ENCODE measurements at places on chromosomes 16 and 17. TPM values are rescaled to one million over a fixed set of nuclear protein-coding genes. Genes with fewer than 3 reads are reported as not detected.

GRCh38 chr16:78483124-78483992, 383.9 kb downstream of the WWOX start:
- DNase-seq: no peak

GRCh38 chr17:16259926-16260325, 42.9 kb downstream of the PIGL start:
- DNase-seq: no peak

- no peak for DNase-seq
These were observed 18.4 kb downstream of the EFCAB5 start for GRCh38 chr17:29959658-29960337.

The SLFN14 gene
- not detected for total RNA-seq

The PPP4C gene
- total RNA-seq: 226 TPM

DNA sequence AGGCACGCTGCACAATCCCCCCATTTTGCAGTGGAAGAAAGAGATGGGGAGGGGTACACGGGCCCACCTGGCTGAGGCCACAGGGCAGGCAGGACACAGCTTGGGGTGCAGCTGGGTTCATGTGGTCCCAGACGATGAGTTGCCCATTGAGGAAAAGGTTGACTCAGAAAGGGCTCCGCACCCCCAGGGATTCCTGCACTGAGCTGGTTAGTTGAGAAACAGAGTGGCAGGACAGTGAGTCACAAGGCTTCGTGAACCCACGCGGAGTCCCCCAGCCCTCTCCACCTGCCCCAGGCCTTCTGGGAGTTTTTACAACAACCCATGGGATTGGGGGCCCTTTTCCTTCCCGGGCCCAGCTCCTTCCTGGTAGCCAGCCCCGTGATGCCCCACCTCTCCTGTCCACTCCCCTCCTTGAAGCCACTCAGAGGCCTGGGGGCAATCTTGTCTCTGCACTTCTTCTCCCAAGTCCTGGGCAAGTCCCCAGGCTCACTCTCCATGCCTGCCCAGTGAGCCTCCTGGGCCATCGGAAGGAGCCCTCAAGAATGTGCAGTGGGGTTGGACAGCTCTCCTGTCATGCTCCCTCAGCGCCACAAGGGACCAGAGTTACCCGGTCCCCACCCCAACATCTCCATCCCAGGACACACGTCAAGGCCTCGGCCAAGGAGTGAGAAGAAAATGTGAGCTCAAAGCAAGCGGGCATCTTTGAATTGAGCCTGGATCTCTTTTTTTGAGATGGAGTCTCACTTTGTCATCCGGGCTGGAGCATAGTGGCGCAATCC, 251.2 kb downstream of the PARN start:
- no peak for DNase-seq

All from HT-29 (cell line).